ENCODE measurements at places on chromosomes 6 and 20. TPM values are rescaled to one million over a fixed set of nuclear protein-coding genes. Genes with fewer than 3 reads are reported as not detected.

The GRIK2 gene
- total RNA-seq, result 0.61 TPM

The TGM2 gene
- total RNA-seq, result 333 TPM

The POLH gene
- total RNA-seq, result 21.0 TPM

The CST5 gene
- 0.93 TPM for total RNA-seq

The GPR6 gene
- total RNA-seq, result not detected

The TCEA2 gene
- total RNA-seq, result 100 TPM

The MPIG6B gene
- 0.59 TPM for total RNA-seq

The DYNLT2 gene
- total RNA-seq, result 1.4 TPM

The CLIC5 gene
- 2.1 TPM for total RNA-seq

The SCUBE3 gene
- total RNA-seq, result 0.10 TPM

The ANKRD60 gene
- total RNA-seq, result not detected

The SPATS1 gene
- total RNA-seq, result not detected
